ENCODE measurements at places on chromosomes 2 and 18. TPM values are rescaled to one million over a fixed set of nuclear protein-coding genes. Genes with fewer than 3 reads are reported as not detected.

Gene MEP1B
- total RNA-seq = not detected

Gene CACNB4
- 0.07 TPM for total RNA-seq

Gene PREPL
- total RNA-seq = 25.5 TPM

Gene SERPINB5
- not detected for total RNA-seq

Gene SIX2
- total RNA-seq = 0.72 TPM

Gene SMAD7
- 25.3 TPM for total RNA-seq

Gene RHOB
- 318 TPM for total RNA-seq

Gene PROKR1
- not detected for total RNA-seq

Gene DAPL1
- not detected for total RNA-seq

Gene GPATCH11
- 13.8 TPM for total RNA-seq

Gene SERPINB11
- not detected for total RNA-seq

Gene CD207
- total RNA-seq = not detected

Gene MYO5B
- 12.8 TPM for total RNA-seq

Gene FOXD4L1
- 0.37 TPM for total RNA-seq

Gene ANTXR1
- total RNA-seq = 144 TPM

Gene SIX3
- total RNA-seq = 1.6 TPM

All from A549 treated with ZK216348 at 1 μM for 4 hours (cell line).